ENCODE measurements at places on chromosomes 1 and 21.

DNA sequence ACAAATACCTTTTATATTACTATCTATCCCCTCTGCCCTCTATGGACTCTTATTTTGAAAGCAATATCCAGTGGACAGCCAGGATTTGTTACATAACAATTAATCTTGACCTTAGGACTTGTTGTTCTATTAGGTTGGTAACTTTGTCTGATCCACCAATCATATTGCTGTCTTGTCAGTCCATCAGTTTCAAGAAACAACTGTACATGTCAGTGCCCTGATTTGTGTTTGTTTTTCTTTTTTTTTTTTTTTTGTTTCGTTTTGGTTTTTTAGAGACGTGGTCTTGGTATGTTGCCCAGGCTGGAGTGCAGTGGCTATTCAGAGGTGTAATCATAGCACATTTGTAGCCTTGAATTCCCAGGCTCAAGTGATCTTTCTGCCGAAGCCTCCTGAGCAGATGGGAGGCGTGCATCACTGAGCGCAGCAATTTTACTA, 1.5 kb upstream of the SCP2 start:
- peaks cover 14% of the 10 kb centered on the region for H3K4me1 ChIP-seq
- H3K27ac ChIP-seq, result no peak overlapping the region

GRCh38 chr1:229535230-229535629, 23.3 kb downstream of the ABCB10 start:
- no peak for DNase-seq
- H3K4me1 ChIP-seq, result no peaks in the 10 kb centered on the region
- no peaks in the 10 kb centered on the region for H3K27me3 ChIP-seq
- H3K4me3 ChIP-seq, result no peak overlapping the region

GRCh38 chr1:154962156-154962749, 671 bp upstream of the PYGO2 start:
- peak overlapping the region; percentile 78 for H3K4me3 ChIP-seq
- H3K27me3 ChIP-seq, result no peaks in the 10 kb centered on the region
- peak overlapping the region; percentile 95 for H3K27ac ChIP-seq
- peaks cover 63% of the 10 kb centered on the region for H3K36me3 ChIP-seq
- no peaks in the 10 kb centered on the region for H3K4me1 ChIP-seq

GRCh38 chr1:27858072-27858948, 14.0 kb upstream of the THEMIS2 start:
- H3K4me1 ChIP-seq, result no peaks in the 10 kb centered on the region
- no peak overlapping the region for H3K4me3 ChIP-seq
- no peaks in the 10 kb centered on the region for H3K36me3 ChIP-seq
- peak; percentile 88 for DNase-seq

GRCh38 chr1:179493323-179493722, 82.4 kb downstream of the NPHS2 start:
- no peaks in the 10 kb centered on the region for H3K4me1 ChIP-seq
- H3K4me3 ChIP-seq, result no peak overlapping the region
- no peak for DNase-seq
- H3K36me3 ChIP-seq, result no peaks in the 10 kb centered on the region
- no peaks in the 10 kb centered on the region for H3K27me3 ChIP-seq

GRCh38 chr1:213947200-213947801, 40.5 kb upstream of the PROX1 start:
- DNase-seq, result no peak
- H3K27ac ChIP-seq, result no peak overlapping the region
- H3K36me3 ChIP-seq, result no peaks in the 10 kb centered on the region

GRCh38 chr1:173445656-173446055, 31.5 kb upstream of the PRDX6 start:
- no peak overlapping the region for H3K27ac ChIP-seq
- no peaks in the 10 kb centered on the region for H3K4me1 ChIP-seq
- no peak for DNase-seq
- peaks cover 8% of the 10 kb centered on the region for H3K36me3 ChIP-seq
- no peaks in the 10 kb centered on the region for H3K27me3 ChIP-seq
- no peak overlapping the region for H3K4me3 ChIP-seq

- H3K4me1 ChIP-seq, result no peaks in the 10 kb centered on the region
- no peak for DNase-seq
Observed at GRCh38 chr1:54364995-54365394, 41.2 kb downstream of the SSBP3 start.

GRCh38 chr1:9823943-9824701, at the start of gene CLSTN1:
CLSTN1 (minus strand) TSS chr1:9823965; CDS start chr1:9823733, 232 bp downstream.
- peak within 1 kb of the TSS; percentile 93 for H3K27ac ChIP-seq
- peaks cover 33% of the 10 kb centered on the region for H3K4me1 ChIP-seq
- H3K36me3 ChIP-seq, result no peaks in the 10 kb centered on the region
- peak within 1 kb of the TSS; percentile 74 for H3K4me3 ChIP-seq
- DNase-seq, result peak; percentile 92

GRCh38 chr1:227947676-227948492, at the start of gene WNT9A:
WNT9A (minus strand) TSS chr1:227947932; CDS start chr1:227947887, 45 bp downstream.
- peak within 1 kb of the TSS; percentile 51 for H3K4me3 ChIP-seq
- peak; percentile 64 for DNase-seq
- H3K27ac ChIP-seq, result peak within 1 kb of the TSS; percentile 19
- no peaks in the 10 kb centered on the region for H3K27me3 ChIP-seq
- no peaks in the 10 kb centered on the region for H3K36me3 ChIP-seq

DNA sequence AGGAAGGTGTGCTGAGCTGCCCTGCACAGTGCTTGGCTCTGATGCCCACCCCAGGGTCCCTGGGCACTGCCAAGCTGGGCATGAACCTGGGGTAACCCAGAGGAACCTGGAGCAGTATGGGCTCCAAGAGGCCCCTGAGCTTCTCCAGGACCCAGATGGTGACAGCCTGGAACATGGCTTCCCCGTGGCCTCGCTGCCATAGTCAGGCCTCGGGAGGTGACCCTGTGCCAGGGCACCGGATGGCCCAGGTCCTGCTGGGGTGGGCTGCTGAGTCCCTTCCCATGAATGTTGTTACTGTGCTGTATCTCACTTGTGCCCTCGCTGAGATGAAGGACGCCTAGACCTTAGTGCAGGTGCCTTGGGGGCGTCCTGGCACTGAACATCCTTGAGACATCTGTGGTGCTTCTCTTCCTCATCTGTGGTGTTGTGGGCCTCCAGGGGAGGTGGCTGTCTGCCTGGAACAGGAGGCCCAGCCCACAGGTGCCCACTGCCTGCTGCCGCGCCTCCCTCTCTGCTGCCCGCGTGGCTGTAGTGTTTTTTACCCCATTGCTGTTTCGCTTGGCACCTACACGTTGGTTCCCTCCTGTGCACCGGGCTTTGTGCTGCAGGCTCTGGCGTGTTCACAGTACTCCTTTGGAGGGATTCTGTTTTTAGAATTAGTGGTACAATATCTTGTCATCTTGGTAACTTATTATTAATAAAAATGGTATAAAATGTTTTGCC, 160.3 kb downstream of the PCBP3 start:
- no peak overlapping the region for H3K27ac ChIP-seq
- no peak overlapping the region for H3K4me3 ChIP-seq
- DNase-seq, result peak; percentile 55
- H3K4me1 ChIP-seq, result no peaks in the 10 kb centered on the region
- no peaks in the 10 kb centered on the region for H3K27me3 ChIP-seq
- H3K36me3 ChIP-seq, result no peaks in the 10 kb centered on the region

- H3K4me3 ChIP-seq, result no peak overlapping the region
- H3K27me3 ChIP-seq, result no peaks in the 10 kb centered on the region
- no peaks in the 10 kb centered on the region for H3K36me3 ChIP-seq
Observed at GRCh38 chr1:118960026-118960561, 28.0 kb downstream of the TBX15 start.

- DNase-seq, result no peak
- no peaks in the 10 kb centered on the region for H3K36me3 ChIP-seq
- H3K27ac ChIP-seq, result no peak overlapping the region
- no peaks in the 10 kb centered on the region for H3K4me1 ChIP-seq
Observed at GRCh38 chr1:45297666-45298356, 28.9 kb upstream of the HPDL start.

GRCh38 chr21:32413015-32413504, 554 bp downstream of the EVA1C start:
- H3K4me3 ChIP-seq, result peak overlapping the region; percentile 87
- H3K36me3 ChIP-seq, result no peaks in the 10 kb centered on the region
- H3K27ac ChIP-seq, result peak overlapping the region; percentile 98
- peak; percentile 68 for DNase-seq
- H3K4me1 ChIP-seq, result peaks cover 36% of the 10 kb centered on the region

- H3K36me3 ChIP-seq, result peaks cover 6% of the 10 kb centered on the region
- no peaks in the 10 kb centered on the region for H3K27me3 ChIP-seq
- H3K4me1 ChIP-seq, result no peaks in the 10 kb centered on the region
- DNase-seq, result no peak
Observed at GRCh38 chr1:43913666-43914360, 19.8 kb upstream of the ARTN start.

DNA sequence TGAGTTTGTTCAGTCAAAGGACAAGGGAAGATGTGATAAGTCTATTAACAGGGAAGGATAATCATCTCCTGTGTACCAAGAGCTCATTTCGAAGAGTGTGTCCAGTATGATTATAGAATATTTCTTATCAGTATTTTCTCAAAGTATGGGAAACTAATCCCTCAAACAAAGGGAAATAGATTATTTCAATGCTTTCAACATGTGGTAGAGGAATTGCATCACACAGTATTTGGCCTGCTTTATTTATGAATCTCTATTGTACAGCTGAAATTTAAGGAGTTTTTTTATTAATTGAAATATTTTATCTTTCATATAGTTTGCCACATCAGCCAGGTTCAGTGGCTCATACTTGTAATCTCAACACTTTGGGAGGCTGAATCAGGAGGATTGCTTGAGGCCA, 151.0 kb downstream of the CLEC20A start:
- peaks cover 37% of the 10 kb centered on the region for H3K4me1 ChIP-seq
- no peak for DNase-seq
- H3K27ac ChIP-seq, result no peak overlapping the region
- no peaks in the 10 kb centered on the region for H3K36me3 ChIP-seq

- H3K27me3 ChIP-seq, result no peaks in the 10 kb centered on the region
- H3K27ac ChIP-seq, result no peak overlapping the region
- DNase-seq, result no peak
- peaks cover 80% of the 10 kb centered on the region for H3K36me3 ChIP-seq
- no peaks in the 10 kb centered on the region for H3K4me1 ChIP-seq
- H3K4me3 ChIP-seq, result no peak overlapping the region
Observed at GRCh38 chr21:41439248-41439647, 13.2 kb downstream of the MX1 start.

DNA sequence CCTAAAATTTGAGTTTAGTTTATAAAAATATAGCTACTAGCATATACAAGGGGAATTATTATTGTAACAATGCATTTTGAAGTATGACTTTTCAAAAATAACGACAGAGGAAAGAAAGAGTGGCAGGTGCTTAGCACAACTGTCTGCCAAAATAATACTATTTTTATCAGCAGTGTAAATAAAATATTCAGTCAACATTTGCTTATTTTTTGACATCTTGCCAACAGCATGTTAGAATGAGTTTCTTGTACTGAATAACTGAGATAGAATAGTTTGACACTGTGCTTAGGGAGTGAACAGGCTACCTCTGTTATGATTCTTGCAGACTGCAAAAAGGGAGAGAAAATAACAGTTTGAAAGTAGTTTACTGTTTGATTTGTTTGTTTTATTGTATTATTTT, 909.8 kb downstream of the BRINP3 start:
- H3K27me3 ChIP-seq, result no peaks in the 10 kb centered on the region
- H3K27ac ChIP-seq, result no peak overlapping the region
- H3K36me3 ChIP-seq, result no peaks in the 10 kb centered on the region
- H3K4me3 ChIP-seq, result no peak overlapping the region

- no peak overlapping the region for H3K27ac ChIP-seq
- H3K4me3 ChIP-seq, result no peak overlapping the region
- no peaks in the 10 kb centered on the region for H3K27me3 ChIP-seq
- H3K4me1 ChIP-seq, result no peaks in the 10 kb centered on the region
- DNase-seq, result no peak
Observed at GRCh38 chr1:60430375-60430774, 356.8 kb upstream of the C1orf87 start.

GRCh38 chr1:154353460-154353904, 28.2 kb downstream of the ATP8B2 start:
- no peaks in the 10 kb centered on the region for H3K27me3 ChIP-seq
- DNase-seq, result no peak
- peaks cover 8% of the 10 kb centered on the region for H3K4me1 ChIP-seq

DNA sequence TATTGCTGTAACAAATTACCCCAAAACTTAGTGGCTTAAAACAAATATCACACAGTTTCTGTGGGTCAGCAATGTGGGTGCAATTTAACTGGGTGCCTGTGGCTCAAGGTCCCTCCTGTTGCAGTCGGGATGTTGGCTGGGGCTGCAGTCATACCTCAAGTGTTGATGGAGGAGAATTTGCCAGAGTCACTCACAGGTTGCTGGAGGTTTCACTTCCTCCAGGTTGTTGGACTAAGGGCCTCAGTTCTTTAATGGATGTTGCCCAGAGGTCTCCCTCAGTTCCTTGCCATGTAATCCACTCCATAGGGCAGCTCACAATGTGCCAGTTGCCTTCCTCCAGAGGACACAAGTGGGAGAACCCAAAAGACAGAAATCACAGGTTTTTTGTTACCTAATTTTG, 2.5 kb upstream of the TAF13 start:
- H3K27me3 ChIP-seq, result no peaks in the 10 kb centered on the region
- no peak overlapping the region for H3K27ac ChIP-seq
- no peak for DNase-seq
- H3K4me3 ChIP-seq, result no peak overlapping the region
- H3K36me3 ChIP-seq, result peaks cover 5% of the 10 kb centered on the region
- H3K4me1 ChIP-seq, result no peaks in the 10 kb centered on the region

GRCh38 chr1:11806307-11806936, 431 bp downstream of the CLCN6 start:
- DNase-seq, result peak; percentile 66
- peak overlapping the region; percentile 74 for H3K4me3 ChIP-seq
- peak overlapping the region; percentile 97 for H3K27ac ChIP-seq
- H3K36me3 ChIP-seq, result peaks cover 7% of the 10 kb centered on the region
- H3K4me1 ChIP-seq, result no peaks in the 10 kb centered on the region
- no peaks in the 10 kb centered on the region for H3K27me3 ChIP-seq

DNA sequence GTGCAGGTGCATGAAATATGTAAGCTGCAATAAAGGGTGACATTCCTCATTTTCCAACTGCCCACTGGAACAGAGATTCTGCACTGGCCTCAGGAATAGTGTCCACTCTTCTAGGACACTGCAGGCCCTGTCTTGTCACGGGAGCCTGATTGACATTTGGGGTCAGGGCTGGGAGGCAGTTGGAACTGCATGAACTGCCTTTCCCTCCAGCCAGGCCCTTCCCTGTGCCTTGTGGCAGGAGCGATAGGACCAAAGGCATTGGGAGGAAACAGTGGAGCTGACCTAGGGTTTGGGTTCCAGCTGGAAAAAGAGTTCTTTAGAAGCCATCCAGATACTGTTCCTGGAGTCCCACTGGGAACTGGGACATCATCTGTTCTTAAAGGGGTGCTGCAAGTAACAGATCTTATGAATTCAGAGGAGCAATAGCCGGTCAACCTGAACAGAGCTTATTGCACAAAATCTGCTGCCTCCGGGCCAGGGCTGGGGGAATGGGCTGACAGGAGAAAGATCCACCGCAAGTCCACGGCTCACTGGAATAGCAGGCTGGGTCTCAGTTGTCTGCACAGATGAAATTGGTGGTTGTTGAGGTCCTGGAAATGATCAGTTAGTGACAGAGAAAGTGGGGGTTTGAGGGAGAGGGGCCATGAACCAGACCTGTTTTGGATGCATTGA, 451.7 kb downstream of the CAMTA1 start:
- no peaks in the 10 kb centered on the region for H3K4me1 ChIP-seq
- no peak overlapping the region for H3K4me3 ChIP-seq
- peaks cover under 1% of the 10 kb centered on the region for H3K27me3 ChIP-seq
- H3K27ac ChIP-seq, result no peak overlapping the region
- no peak for DNase-seq

- no peak overlapping the region for H3K4me3 ChIP-seq
- H3K36me3 ChIP-seq, result no peaks in the 10 kb centered on the region
- no peaks in the 10 kb centered on the region for H3K27me3 ChIP-seq
- H3K27ac ChIP-seq, result no peak overlapping the region
- no peak for DNase-seq
- no peaks in the 10 kb centered on the region for H3K4me1 ChIP-seq
Observed at GRCh38 chr1:242243472-242243871, 244.6 kb upstream of the MAP1LC3C start.

Data from tibial artery (tissue), 4 donors.